ENCODE measurements at places on chromosomes 1 and 21.

DNA sequence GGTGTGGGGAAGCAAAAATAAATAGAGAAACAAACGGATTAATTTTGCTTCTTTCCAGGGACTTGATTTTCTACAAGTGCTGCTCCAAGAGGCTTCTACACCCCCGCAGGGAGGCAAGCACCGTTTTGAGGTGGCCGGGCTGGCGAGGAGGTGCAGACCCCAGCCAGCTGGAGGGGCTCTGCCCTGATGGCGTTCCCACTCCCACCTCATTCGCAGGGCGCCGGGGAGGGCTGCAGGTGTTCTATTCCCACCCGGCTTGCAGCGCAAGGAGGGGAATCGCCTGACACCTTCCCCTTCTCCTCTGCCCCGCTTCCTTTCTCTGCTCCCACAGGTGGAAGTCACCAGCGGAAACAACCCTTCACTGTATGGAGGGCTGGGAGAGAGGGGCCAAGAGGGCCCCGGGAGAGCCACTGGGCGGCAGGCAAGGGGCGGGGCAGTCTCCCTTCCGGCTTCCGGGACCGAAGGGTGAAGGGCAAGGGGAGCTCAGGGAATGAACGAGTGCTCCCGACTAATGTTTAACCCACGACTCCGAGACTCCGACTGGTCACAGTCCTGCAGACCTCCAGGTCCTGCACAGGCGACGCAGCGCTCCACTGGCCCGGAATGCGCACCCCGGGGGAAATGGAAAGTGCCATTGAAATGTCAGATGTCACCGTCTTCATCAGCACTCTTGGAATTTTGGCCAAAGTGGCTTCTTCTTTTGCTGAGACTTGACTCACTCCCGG is 29.1 kb downstream of the TEX35 start:
- no peak for DNase-seq

GRCh38 chr1:40612345-40612831 is 53.1 kb downstream of the RIMS3 start:
- DNase-seq, result peak; percentile 24

DNA sequence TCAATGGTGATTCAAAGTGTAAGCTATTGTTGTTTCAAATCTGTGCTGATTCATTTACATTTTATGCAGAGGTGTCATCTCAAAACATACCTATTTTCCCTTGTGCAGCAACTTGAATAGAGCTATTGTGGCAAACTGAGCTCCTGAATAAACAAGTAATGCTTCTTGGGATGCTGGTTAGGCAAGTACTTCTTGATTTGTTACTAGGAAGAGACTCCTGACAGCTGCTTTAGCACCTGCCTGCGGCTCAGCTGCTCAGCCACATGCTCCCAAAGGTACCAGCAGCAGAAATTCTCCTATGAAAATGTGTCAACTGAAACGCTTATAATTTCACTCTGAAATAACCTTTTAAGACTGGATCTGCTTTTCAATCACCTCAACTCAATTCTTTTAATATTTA is 352.3 kb downstream of the RYR2 start:
- DNase-seq, result no peak

DNA sequence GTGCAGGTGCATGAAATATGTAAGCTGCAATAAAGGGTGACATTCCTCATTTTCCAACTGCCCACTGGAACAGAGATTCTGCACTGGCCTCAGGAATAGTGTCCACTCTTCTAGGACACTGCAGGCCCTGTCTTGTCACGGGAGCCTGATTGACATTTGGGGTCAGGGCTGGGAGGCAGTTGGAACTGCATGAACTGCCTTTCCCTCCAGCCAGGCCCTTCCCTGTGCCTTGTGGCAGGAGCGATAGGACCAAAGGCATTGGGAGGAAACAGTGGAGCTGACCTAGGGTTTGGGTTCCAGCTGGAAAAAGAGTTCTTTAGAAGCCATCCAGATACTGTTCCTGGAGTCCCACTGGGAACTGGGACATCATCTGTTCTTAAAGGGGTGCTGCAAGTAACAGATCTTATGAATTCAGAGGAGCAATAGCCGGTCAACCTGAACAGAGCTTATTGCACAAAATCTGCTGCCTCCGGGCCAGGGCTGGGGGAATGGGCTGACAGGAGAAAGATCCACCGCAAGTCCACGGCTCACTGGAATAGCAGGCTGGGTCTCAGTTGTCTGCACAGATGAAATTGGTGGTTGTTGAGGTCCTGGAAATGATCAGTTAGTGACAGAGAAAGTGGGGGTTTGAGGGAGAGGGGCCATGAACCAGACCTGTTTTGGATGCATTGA is 451.7 kb downstream of the CAMTA1 start:
- DNase-seq, result no peak

DNA sequence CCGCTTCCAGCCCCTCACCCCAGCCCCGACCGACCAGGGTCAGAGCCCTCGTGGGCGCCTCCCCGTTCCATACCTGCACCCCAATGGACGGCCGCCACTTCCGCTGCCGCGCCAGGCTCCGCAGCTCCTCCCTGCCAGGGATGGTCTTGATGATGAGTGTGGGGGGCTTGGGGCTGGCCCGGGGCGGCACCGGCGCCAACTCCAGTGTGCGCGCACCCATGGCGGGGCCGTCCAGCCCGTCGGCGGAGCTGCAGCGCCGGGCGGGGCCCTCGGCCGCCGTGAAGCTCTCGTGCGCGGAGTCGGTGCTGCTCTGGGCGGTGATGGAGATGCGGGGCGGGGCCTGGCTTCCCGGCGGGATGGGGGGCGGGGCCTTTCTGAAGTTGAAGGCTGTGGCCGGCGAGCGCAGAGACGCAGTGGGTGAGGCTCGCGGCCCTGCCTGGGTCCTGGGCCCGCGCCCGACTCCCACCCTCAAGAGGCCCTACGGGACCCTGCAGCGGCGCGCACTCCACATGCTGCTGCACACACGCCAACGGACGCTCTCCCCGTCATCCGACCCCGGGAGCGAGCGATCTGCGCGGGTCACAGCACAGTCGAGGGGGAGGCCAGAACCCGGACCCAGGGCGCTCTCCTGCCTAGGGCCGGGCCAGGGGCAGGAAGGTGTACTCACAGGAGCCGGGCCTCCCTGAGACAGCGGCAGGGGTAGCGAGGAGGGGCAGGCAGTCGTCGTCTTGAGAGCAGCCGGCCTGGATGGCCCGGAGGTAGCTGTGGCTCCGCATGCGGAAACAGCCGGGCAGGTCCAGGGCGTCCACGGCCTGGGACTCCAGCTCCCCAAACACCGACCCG is 26.1 kb upstream of the SMIM12 start:
- peak; percentile 22 for DNase-seq

DNA sequence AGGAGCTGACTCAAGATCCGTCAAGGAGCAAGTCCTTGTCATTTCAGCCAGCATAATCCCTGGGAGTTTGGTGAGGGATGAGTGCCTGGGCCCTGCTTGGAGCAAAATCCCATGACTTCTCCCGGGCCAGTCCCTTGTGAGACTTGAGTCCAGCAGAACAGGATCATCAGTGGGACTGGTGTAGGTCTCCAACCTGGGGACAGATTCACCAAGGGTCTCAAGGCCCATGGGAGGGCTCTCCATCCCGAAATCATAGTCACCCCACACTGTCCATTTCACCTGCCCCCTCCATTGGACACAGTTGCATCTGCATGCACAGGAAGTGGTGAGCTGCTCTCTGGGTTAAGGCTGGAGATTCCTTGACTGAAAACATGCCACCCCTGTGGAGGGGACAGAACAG is 178.2 kb downstream of the FOXD2 start:
- DNase-seq, result no peak

DNA sequence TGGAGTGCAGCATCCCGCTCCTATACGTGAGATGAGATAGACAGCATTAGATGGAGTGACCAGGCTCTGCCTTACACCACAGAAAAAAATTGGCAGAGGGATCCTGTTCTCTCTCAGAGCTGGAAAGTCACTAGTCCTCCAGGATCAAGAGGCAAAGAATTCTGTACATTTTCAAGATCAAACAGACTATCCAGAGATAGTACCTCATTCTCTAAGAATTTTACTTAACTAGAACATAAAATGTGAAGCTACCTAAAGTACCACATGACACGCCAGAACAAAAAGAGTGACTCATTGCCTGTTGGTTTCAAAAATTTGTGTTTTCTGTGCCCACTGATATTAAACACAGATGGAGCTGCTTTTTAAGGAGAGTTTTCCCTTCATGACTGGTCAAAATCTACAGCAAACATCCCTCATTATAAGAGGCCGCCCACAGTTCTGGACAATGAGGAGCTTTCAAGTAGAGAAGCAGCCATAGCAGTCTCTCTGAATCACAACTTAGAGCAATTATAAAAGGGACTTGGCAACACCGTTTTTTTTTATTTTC is 32.3 kb downstream of the CD160 start:
- DNase-seq, result no peak

- DNase-seq, result no peak
Observed at GRCh38 chr1:25001125-25001915, 71.2 kb upstream of the RUNX3 start.

DNA sequence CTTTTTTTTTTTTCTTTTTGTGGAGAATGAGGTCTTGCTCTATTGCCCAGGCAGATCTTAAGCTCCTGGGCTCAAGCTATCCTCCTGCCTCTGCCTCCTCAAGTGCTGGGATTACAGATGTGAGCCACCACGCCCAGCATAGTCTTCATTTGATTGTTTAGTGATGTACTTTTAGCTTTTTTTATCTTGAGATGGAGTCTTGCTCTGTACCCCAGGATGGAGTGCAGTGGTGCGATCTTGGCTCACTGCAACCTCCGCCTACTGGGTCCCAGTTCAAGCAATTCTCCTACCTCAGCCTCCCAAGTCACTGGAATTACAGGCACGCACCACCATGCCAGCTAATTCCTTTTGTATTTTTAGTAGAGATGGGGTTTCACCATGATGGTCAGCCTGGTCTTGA is 24.0 kb upstream of the LRRC3 start:
- no peak for DNase-seq

DNA sequence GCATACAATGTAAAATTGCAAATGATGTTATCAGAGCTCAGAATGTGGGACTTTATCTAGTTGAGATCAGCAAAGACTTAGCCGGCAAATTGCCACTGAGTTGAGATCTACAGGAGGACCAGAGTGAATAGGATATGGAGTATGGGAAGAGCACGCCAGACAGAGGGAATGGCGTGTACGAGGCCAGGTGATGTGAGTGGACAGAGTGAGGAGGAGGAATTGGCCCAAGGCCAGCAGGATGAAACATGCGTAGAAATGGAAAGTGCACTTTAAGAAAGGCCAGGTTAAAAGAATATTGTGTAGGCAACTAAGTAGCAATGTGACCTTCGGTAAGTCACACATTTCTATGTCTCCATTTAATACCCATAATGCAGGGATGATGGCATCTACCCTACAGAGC is 211.0 kb downstream of the ZP4 start:
- DNase-seq, result no peak

DNA sequence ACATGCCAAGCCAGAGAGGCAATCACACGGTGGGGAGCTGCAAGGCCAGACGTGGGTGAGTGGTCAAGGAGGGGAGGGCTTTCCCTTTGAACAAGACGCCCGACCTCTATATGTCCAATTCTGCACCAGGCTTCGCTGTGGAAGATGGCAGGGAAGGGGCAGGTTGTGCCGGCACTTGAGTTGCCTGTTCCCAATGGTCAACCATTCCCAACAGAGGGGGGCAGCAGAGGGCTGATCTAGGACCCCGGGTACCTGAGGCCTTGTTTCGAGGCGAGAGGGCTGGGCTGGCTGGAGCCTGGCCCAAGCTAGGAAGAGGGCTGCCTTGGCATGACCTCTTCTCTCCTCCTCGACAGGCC is 64.9 kb downstream of the TMEM53 start:
- DNase-seq, result no peak

DNA sequence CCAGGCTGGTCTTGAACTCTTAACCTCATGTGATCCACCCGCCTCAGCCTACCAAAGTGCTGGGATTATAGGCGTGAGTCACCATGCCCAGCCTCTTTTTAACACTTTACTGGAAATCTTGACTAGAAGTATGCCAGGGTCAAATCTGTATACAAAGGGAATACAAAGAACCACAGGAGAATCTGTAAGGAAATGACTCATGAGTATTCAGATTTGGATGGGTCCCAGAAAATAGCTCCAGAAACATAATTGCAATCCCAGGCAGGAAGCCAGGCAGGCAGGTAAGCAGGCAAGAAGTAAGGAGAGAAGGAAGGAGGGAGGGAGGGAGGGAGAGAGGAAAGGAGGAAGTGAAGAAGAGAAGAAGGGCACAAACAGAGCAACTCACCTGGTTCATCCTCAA is 22.8 kb upstream of the TIAM1 start:
- DNase-seq, result no peak

GRCh38 chr1:171655746-171656116 is 3.2 kb upstream of the MYOC start:
- no peak for DNase-seq

DNA sequence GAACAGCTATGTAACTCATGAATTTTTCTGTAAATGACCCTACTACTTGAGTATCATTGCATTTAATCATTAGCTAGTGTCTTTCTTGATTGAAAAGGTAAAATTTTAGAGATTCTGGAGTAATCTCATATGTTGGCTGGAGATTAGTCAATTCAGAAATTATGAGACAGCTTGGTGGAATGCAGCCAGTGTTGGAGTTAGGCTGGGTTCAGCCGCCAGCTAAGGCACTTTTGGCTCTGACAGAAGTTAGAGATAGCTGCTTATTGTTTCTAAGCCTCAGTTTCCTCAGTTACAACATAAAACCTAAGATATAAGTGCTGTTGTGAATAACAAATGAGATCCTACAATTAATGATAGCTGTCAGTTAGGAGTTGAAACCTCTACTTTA is 49.4 kb downstream of the TBCE start:
- no peak for DNase-seq

DNA sequence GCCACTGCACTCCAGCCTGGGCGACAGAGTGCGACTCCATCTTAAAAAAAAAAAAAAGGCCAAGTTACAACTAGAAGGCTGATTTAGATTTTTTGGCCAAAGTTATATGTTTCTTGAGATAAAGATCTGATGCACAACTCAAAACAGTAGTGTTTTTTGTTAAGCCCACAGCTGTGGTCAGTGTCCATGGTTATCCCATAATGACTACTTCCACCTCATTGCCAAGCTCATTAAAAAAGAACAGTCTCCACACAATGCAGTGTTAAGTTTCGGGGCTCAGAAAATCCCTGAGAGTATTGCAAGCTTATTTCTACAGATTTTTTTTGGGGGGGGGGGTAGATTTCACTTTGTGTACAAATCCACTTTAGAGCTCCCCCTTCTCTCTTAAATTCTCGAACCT is 120.5 kb downstream of the RUNX1 start:
- DNase-seq, result no peak

GRCh38 chr21:16534408-16535101 is 804.8 kb downstream of the USP25 start:
- DNase-seq, result no peak

DNA sequence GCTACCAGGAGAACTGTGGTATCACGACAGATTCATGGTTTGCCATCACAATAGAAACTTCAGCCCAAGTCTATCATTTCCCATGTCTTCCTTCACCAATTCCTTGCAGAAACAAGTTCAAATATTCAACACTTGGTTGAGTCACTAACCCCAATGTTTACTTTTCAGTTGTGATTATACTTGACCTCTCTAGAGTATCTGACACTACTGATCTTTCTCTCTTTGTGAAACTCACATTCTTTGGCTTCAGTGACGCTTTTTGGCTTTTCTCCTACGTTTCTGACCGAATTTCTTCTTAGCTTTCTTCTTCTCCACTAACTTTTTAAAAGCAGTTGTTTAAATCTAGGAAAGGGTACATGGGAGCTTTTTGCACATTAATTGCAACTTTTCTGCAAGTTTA is 48.8 kb upstream of the HMGB4 start:
- DNase-seq, result no peak

- DNase-seq, result no peak
Observed at GRCh38 chr1:236425031-236425663, 31.1 kb downstream of the EDARADD start.

Measured in stimulated activated CD4-positive, alpha-beta T cell treated with anti-CD3 and anti-CD28 coated beads, TNF-alpha, amount 100 ng/mL, for 4 hours (primary cell).